Hematopoietic multipotent progenitor cell treated with erythropoietin and hydrocortisone succinate and interleukin-3 and kit ligand, for 17 days (in vitro differentiated cells): ENCODE measurements at places on chromosomes 5 and 9.

DNA sequence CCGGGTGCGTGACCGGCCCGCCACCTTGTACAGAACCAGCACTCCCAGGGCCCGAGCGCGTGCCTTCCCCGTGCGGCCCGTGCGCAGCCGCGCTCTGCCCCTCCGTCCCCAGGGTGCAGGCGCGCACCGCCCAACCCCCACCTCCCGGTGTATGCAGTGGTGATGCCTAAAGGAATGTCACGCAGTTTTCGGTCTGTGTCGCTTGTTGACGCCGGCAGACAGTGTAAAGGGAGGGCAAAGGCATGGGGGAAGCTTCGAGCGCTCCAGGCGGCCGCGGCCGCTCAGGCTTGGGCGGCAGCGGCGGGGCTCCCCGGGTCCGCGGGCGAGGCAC lies 1.3 kb downstream of the LRRC26 start:
- DNase-seq: no peak

DNA sequence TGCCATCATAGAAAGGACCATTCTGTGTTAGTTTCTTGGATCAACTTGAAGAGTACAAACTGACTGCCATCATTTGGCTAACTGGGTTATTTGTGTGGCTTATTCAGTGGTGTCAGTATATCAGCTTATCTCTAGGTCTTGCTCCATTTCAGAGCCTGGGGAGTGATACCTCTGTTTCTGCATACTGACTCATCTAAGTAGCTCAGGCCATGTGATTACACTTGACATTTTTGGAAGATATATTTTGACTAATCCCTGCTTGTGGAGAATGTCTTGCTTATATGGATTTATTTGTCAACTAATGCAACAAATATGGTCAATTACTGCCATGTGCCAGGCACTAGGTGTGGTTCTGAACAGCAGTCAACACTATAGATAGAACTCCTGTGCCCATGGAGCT lies 311.7 kb downstream of the YTHDC2 start:
- DNase-seq: no peak

GRCh38 chr9:27291292-27291691 lies 5.7 kb downstream of the EQTN start:
- no peak for DNase-seq

DNA sequence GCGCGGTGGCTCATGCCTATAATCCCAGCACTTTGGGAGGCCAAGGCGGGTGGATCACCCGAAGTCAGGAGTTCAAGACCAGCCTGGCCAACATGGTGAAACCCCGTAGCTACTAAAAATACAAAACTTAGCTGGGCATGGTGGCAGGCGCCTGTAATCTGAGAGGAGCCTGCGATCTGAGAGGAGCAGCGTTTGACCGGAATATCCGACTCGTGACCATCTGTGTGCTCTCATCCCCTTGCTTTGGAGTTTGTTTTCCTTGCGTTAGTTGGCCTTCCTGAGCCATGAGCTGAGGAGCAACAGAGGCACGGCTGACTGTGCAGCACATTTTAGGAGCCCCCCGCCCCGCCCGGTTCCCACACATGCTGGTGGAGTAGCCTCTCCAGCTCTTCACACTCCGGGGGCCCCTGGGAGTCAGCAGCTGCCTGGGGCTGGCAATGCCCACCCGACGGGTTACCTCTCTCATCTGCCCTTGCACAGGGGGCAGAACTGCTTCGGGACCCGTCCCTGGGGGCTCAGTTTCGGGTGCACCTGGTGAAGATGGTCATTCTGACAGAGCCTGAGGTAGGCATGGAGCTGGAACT lies 3.0 kb downstream of the ADAMTS13 start:
- no peak for DNase-seq

DNA sequence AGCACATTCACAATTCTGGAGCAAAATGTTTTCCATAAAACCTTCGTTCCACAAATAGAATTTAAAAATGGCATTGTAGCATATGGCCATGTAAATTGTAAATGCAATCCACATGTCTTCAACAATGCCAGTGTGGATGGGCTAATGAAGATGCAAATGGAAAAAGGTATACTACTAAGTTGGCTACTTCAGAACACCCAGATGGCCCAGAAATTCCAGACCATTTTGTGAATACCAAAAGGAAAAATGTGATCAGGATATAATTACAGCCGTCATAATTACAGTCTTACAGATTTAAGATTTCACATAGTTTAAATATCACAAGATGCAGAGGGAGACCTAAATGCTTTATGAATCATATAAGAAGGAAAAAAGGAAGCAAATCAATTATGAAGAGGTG lies 117.2 kb downstream of the TSSK1B start:
- no peak for DNase-seq

DNA sequence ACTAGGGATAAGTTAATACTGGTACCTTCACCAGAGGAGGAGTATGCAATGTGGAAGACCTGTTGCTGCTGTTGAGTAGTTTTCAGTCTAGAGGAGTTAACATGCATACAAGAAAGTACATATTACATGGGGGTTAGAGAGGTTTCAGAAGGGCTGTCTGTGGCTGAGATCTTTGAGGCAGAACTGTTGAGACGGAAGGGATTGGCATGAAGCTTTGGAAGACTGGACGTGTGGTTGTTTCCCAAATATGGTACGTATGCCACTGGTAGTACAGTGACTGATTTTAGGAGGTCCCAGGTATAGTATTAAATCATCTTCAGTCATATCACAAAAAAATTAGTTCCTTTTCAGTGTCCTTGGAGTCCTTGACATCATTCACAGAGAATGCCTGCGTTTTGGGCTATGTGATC lies 17.6 kb downstream of the TNFAIP8 start:
- DNase-seq: no peak

GRCh38 chr5:30596495-30597064 lies 596.9 kb upstream of the CDH6 start:
- no peak for DNase-seq

GRCh38 chr5:89866410-89866809 lies 543.1 kb downstream of the CETN3 start:
- no peak for DNase-seq
